COLO829 (cell line): ENCODE measurements at places on chromosomes 13 and 19.

DNA sequence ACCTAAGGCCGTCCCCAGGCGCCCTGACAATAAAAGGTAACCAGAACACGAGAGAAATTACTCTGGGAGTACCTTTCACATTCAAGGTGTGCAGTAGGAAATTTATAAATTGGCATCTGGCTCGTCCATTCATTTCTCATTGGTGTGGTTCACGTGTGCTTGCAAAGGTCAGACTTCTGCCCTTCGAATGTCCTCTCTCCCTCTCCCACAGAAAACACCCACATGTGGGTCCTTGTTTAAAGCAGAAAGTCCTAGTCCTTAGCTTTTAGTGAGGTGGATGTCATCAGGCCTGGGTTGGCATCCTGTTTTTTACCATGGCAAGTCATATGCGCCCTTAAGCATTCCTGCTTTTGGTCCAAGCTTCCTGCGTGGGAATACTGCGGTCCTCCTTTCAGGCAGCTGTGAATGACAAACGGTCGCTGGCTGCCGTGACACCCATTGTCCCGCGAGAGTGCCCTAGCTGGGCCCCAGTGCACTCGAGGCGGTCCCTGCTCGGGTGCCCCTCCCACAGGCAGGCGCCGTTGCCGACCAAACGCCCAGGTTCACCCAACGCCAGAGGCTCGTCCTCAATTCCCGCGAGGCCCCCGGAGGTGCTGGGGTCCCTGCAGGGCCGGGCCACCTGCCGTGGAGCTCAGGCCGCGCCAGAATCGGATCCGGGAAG, at the start of gene NUDT19:
Gene NUDT19, plus strand, starts transcription at position 531 of the 661 bp plus-strand sequence. CDS start 140 bp downstream, outside the sequence.
- DNase-seq: peak; percentile 50

DNA sequence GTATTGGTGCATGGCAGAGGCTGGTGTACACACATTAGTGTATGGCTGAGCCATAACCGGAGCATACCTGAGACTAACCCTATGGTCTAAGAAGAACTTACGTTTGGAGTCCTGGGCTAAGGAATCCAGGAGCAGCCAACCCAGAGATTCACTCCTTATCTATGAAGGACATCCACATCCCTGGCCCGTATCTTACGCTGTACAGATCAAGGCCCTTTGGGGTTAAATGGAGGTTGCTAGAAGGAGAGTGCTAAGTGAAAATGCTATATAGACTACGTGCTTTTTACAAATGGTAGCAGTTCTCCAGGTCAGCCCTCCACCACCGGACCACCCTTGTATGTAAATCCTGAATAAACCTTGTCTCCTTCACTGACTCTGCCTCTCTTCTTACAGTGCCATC, 1.9 kb upstream of the SUGT1 start:
- DNase-seq: no peak

GRCh38 chr19:3161453-3161852, 17.1 kb upstream of the S1PR4 start:
- DNase-seq: no peak

DNA sequence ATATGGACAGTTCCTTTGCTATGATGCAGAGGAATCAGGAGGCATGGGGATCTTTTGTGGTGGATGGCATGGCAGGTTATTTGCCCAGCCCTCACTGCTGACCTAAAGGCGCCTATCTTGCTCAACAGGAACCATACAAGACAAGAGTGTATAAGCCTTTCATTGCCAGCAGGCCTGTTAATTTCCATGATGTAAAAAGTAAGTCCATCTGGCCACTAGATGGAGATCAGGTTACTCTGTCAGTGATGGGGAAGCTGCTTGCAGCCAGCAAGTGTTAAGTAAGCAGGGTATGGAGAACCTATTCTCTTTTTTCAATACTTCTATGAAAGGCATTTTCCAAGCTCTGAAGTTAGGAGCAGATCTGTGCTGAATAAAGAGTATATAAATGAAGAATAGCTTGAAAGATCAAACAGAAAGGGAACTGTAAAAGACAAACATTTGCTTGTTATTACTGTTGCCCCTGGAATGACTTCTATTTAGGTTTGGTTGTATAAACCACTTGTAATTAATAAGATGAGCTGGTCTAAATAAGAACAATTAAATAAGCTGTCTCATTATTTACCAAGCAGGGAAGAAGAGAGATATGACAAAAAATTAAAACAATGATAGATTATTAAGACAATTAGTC, 210.9 kb downstream of the RGCC start:
- peak; percentile 68 for DNase-seq

- DNase-seq: no peak
These were observed 17.9 kb downstream of the GAS6 start for GRCh38 chr13:113845723-113846635.

DNA sequence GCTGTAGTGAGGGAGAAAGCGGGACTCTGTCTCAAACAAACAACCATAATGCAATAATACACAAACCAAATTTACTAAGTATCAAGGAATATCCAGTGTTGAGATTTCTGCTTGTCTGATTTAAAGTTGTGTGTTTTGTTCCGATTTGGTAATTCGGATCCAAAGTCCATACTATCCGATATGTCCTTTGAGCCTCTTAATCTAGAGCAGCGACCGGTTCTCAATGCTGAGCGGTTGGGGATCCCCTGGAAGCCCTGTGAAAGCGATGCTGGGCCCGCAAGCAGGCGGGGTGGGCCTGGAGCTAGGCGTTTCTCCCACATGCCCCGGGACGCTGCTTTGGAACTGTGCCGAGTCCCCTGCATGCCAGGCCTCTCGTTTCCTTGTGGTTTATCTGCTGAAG, 20.2 kb downstream of the C19orf44 start:
- DNase-seq: no peak

DNA sequence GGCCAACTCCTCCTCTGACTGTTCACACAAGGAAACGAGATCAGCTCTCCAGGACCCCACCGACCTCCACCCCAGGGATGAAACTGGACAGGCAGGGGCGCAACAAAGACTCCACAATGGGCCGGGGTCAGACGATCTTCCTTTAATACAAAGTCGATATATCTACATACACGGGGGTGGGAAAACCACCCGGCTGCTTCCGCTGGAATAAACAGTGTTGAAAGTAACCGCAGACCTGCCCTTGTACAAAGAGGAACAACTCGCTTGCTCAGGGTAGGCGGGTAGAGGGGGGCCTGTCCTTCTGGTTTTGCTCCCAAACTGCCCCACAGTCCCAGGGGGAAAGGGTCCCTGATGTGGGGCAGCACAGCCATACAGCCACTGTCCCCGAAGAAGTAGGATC, 135.2 kb downstream of the PTPRS start:
- no peak for DNase-seq

- DNase-seq: no peak
These were observed 406.8 kb downstream of the DACH1 start for GRCh38 chr13:71460211-71460610.

DNA sequence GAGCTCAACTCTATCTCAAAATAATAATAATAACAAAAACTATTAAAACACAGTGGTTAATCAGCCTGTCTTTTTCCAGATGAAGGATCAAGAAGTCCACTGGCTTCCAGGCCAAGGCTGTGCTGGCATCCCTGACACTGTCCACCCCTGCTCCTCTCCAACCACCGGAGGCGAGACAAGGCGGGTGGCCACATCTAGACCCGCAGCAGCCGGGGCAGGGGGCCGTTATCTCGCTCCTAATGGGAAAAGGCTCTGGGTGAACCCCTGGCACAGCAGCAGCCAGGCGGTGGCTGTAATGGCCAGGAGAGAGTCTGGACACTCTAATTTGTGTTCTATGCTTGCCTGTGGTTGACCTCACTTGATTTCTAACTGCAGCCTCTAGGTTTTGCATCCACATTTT, 158.0 kb upstream of the SOX1 start:
- no peak for DNase-seq

GRCh38 chr19:16585808-16586476, 13.7 kb upstream of the SLC35E1 start:
- DNase-seq: no peak

DNA sequence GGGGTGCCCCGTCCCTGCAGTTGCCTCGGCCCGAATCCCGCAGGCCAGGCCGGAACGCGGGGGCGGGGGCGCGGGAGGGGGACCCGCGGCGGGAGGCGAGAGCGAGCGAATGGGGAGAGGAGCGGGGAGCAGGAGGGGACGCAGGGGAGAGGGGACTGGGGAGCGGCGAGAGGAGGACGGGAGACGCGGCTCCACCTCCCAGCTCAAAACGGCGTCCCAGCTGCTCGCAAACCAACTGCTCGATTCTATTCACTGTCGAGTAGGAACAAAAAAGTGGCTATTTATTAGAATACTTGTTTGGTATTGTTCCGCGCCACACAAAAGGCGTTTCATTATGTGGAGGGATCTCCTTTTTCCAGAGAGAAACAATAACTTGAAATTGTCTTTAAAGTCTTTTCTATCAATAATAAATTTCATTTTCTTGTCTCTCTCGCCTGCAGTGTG, 10.6 kb upstream of the SOX1 start:
- DNase-seq: no peak

DNA sequence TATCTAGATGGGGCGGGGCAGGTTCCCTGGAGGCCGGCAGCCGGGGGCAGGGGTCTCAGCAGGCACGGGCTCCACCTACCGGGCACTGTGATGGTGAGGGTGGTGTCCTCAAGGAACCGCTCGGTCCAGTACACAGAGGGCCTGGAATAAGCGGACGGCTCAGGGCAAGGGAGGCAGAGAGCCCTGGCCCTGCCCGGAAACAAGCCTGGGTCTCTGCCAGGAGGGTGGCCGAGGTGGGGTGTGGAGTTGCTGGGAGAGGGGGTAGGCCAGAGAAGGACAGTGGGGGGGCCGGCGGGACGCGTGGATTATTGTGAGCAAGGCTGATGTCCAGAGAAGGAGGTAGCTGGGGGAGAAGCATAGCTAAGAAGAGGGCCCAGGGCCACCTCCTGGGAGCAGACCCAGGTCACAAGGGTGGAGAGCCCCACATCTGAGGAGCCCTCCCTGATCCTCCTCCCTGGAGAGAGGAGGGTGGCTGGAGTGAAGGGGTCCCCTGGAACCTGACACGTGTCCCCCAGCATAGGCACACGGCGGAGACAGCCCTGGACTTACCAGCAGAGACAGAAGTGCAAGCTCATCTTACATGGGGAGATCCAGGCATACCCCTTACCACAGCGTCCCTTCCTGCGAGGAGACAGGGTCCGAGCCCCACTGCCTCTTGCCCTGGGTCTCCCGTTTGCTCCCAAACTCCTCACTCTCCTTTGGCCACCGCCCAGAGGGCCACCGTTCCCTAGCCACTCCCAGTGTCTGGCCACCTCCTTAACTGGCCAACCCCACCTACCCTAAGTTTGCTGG, 29.0 kb upstream of the MIER2 start:
- no peak for DNase-seq

- DNase-seq: no peak
These were observed 32.2 kb upstream of the USP12 start for GRCh38 chr13:27203854-27204253.

- no peak for DNase-seq
These were observed 11.6 kb downstream of the RCN3 start for GRCh38 chr19:49539192-49539952.

GRCh38 chr19:13996928-13997630, 9.0 kb downstream of the RFX1 start:
- DNase-seq: no peak

- no peak for DNase-seq
These were observed 37.8 kb downstream of the STOML3 start for GRCh38 chr13:38952827-38953226.

DNA sequence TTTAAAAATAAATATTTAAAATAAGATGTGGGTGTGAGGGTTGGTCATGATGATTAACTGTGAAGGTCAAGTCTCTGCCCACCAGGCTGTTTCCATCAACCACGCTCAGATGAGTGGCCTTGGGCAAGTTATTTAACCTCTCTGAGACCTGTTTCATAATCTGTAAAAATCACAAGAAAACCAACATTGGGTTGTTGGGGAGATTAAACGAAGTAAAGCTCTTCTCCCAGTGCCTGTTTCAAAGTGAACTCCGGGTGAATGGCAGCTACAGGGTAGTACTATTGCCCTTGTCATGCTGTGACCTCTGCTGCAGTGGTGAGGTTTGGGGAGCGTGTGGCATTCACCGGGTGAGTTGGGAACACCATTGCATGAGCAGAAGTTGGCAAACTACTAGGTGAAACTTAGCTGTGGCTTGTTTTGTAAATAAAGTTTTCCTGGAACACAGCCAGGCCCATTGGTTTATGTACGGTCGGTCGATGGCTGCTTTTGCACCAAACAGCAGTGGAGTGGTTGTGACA, 153.2 kb downstream of the USP12 start:
- no peak for DNase-seq

- DNase-seq: no peak
These were observed 261.7 kb downstream of the ITGBL1 start for GRCh38 chr13:101714195-101714594.

DNA sequence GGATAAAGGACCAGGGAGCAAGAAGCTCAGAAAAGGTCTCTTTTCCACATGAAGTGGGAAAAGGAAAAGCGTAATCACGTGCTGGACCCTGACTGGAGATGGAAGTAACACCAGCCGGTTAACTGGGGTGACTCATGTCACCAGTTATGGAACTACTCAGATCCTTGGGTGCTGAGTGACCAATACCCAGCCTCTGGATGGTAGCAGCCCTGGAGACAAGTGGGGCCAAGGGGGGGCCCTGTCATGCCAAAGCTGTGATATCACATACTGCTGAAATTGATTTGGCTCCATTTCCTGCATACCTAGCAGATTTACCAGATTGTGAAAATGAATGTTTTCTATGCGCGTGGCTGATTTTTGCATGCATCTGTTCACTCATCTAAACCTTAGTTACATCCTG, 158.9 kb downstream of the ZIC5 start:
- no peak for DNase-seq

- DNase-seq: peak; percentile 43
These were observed 108.7 kb downstream of the TEX29 start for GRCh38 chr13:111429064-111429558.

DNA sequence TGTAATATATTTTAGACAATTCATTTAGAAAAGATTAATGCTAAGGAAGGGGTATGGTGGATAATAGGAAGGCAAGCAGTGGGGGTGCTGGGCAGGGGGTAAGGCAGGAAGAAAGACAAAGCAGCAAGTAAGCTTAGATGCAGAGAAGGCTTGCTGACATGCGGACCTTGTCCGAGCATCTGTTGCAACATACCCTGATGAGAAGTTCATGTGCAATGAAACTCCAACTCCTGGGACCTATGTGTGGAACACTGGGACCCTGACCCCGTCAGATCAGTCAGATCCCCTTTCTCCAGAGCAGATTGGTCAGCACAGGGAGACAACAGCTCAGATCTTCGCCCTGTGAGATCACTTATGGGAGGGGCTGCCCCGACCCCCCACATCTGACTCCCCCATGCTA, 71.3 kb upstream of the ZNF599 start:
- DNase-seq: no peak

DNA sequence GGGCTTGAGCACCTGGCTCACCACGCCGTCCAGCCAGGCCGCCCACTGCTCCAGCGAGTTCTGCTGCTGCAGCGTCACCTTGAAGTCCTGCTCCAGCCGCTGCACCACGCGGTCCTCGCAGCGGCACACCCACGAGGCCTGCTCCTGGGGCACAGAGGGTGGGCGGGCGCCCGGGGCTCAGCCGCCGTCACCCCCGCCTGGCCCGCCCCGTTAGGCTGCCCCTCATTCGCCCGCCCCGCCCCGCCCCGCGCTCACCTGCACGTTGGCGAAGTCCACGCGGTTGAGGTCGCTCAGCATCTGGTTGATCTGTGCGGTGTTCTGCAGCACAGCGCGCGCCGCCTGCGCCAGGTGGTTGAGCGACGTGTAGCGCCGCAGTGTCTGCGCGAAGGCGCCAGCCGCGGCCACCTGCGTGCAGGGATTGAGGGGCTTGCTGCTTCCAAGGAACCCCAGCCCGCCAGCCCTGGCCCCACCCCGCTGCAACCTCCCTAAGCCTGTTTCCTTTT, 11.3 kb downstream of the DCAF15 start:
- no peak for DNase-seq
